ENCODE measurements at places on chromosomes 12 and 14. TPM values are rescaled to one million over a fixed set of nuclear protein-coding genes. Genes with fewer than 3 reads are reported as not detected.
A peak's percentile ranks its signal among the peaks of the same experiment; 100 is the strongest.

DNA sequence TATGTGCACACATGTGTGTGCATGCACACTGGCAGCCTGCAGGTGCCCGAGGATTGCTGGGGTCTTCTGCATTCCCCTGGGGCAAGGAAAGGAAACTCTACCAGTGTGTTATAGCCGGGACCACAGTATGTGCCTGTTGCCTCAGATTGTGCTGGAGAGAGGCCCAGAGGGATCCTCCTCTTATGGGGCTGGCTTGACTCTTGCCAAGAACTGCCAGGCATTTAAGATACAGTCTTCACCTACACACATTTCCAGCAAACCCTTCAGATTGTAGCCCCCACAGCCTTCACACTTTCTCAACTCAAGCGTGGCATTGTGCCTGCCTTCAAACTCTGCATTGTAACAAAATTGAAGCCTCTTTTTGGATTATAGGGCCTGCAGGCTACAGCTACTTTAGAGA, 176.7 kb upstream of the DYRK2 start:
- H3K36me3 ChIP-seq, result no peaks in the 10 kb centered on the region
- DNase-seq, result no peak
- H3K27me3 ChIP-seq, result no peaks in the 10 kb centered on the region
- H3K27ac ChIP-seq, result no peak overlapping the region

GRCh38 chr12:1810201-1810930, 10.0 kb upstream of the LRTM2 start:
- no peak for DNase-seq
- H3K27ac ChIP-seq, result no peak overlapping the region
- H3K27me3 ChIP-seq, result no peaks in the 10 kb centered on the region
- no peak overlapping the region for H3K4me3 ChIP-seq
- H3K4me1 ChIP-seq, result no peaks in the 10 kb centered on the region
- no peaks in the 10 kb centered on the region for H3K36me3 ChIP-seq

DNA sequence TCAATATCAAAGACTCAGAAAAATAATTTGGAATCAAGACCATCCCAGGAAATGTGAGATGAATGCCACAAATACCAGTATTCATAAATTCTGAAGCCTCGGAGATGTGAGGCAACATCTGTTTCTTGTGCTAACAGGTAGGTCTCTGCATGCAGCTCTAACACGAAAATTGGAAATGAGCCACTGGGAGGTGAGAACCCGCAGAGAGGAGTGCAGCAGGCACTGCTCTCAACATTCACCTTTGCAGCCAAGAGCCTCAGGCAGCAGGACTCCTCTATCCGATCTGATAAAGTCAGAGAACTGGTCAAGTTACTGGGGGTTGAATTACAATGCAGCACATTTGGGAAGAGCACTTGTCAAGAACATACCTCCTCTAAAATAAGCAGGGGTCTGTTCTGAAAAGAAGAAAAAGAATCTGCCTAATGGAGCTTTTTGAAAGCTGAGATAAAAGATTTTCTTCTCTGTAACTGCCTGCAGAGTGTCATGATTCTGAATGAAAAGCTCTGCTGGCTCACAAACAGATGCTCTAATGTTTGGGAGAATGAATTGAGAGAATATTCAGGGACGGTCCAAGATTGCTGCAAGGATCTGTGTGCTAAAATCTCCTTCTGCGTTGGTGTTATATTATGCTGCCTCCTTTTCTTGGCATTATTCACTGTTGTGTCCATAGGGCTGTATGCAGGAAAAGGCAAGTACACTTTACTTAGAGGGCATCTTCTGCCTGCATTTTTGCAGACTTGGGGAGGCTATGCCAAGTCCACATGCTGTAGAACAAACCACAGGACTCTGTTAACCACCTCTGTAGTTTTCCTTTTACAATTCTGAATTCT, 209.6 kb upstream of the KRR1 start:
- no peak overlapping the region for H3K4me3 ChIP-seq
- peaks cover 69% of the 10 kb centered on the region for H3K4me1 ChIP-seq
- H3K27me3 ChIP-seq, result no peaks in the 10 kb centered on the region
- H3K27ac ChIP-seq, result peak overlapping the region; percentile 56

DNA sequence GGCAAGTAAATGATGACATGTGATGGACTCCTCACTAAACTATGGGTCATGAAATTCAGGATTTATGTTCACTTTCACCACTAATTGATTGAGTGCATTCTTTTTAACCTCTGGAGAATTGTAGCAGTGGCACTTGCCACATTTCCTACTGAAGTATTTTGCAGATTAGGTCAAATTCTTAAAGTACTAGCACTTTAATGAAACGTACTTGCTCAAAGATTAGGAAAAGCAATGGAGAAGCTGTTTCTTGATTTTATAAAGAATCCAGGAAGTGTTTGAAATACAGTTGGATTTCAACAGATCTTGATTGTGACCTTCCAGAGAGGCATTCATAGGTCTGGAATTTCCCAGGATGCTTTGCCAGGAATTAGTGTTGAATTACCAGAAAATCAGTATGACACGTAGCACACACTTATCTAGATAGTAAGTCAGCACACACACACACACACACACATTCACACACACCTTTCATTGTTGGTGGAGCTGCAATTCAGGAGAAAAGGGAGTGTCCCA, 162.6 kb downstream of the MYRFL start:
- peaks cover 14% of the 10 kb centered on the region for H3K4me1 ChIP-seq
- H3K4me3 ChIP-seq, result no peak overlapping the region
- DNase-seq, result no peak
- no peak overlapping the region for H3K27ac ChIP-seq
- no peaks in the 10 kb centered on the region for H3K27me3 ChIP-seq
- H3K36me3 ChIP-seq, result no peaks in the 10 kb centered on the region

- no peak overlapping the region for H3K27ac ChIP-seq
- peaks cover 10% of the 10 kb centered on the region for H3K4me1 ChIP-seq
- H3K36me3 ChIP-seq, result peaks cover 11% of the 10 kb centered on the region
Observed at GRCh38 chr12:124490584-124491305, 76.7 kb downstream of the NCOR2 start.

DNA sequence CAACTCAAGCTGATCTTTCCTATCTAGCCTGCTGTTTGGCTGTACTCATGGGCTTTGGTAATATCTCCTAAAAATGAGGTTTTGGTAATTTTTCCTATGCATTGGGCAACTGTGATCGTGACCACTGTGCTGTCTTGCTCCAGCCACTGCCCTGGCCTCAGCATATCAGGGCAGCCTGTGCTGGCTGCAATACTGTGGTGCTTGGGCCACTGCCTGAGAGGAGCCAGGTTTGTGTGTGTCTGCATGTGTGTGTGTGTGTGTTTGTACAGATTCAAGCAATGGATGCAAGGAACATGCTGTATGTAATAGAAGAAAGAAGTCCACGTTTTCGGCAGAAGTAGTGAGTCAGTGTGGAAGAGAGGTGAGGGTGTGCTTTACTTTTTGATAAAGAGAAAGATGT, 13.0 kb downstream of the ERG28 start:
- peaks cover 44% of the 10 kb centered on the region for H3K4me1 ChIP-seq
- H3K27ac ChIP-seq, result peak overlapping the region; percentile 91

GRCh38 chr12:22276867-22277266, 57.6 kb downstream of the ST8SIA1 start:
- peaks cover 4% of the 10 kb centered on the region for H3K4me1 ChIP-seq
- H3K27ac ChIP-seq, result no peak overlapping the region
- H3K36me3 ChIP-seq, result no peaks in the 10 kb centered on the region
- no peak for DNase-seq
- no peaks in the 10 kb centered on the region for H3K27me3 ChIP-seq
- no peak overlapping the region for H3K4me3 ChIP-seq

DNA sequence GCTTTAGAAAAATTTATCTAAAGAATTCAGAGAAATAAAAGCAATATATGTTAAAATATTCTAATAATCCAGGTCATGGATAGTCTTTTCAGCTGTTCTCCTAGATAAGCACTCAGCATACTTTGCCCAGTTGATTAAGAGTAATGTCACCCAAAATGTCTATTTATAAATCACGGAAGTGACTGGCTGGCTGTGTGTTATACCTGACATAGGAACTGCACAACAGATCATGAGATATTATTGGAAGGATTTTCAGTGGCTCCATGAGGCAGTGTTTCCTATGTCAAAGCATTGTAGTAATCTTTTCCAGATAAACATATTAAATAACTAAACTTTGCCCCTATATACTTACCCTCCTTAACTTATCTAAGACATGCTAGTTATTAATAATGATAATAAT, 128.8 kb downstream of the ITPR2 start:
- no peaks in the 10 kb centered on the region for H3K4me1 ChIP-seq
- H3K27me3 ChIP-seq, result no peaks in the 10 kb centered on the region
- DNase-seq, result no peak
- no peak overlapping the region for H3K27ac ChIP-seq

GRCh38 chr12:25433024-25433423, 120.1 kb downstream of the LMNTD1 start:
- H3K36me3 ChIP-seq, result no peaks in the 10 kb centered on the region
- no peaks in the 10 kb centered on the region for H3K27me3 ChIP-seq
- H3K4me3 ChIP-seq, result no peak overlapping the region
- no peak overlapping the region for H3K27ac ChIP-seq

DNA sequence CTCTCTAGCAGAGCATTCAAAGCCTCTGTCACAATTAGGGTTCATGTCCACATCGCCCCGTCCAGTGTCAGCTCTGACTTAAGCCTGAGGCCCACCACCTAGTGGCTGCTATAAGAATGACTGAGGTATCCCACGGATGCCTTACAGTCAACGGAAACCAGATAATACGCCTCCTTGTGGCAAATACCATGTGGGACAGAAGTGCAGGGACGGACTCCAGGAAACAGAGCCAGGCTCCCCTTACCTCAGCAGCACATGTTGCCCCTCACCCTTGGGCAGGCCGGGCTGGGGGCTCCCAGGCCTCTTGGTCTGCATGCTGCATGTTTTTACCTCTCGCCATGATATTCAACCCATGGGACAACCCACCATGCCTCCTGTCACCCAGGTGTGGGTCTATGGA, 86.3 kb downstream of the VWF start:
- H3K27me3 ChIP-seq, result no peaks in the 10 kb centered on the region
- no peak overlapping the region for H3K27ac ChIP-seq
- H3K4me3 ChIP-seq, result no peak overlapping the region
- peak; percentile 10 for DNase-seq
- no peaks in the 10 kb centered on the region for H3K36me3 ChIP-seq

DNA sequence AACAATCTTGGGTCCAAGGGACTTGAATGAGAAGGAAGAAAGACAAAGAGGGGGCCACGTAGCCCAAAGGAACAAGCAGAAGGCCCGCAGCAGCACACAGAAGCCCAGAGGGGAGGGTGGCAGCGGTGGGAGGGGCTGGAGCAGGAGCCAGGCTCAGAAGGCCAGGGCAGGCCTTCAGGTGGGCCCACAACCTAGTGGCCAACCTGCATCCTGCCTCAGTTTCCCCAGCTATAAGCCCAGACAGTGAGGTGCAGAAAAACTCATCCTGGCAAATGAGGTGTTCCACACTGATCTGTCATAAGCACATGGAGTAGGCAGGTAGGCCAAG, 34.1 kb downstream of the LTBP2 start:
- H3K36me3 ChIP-seq, result no peaks in the 10 kb centered on the region
- H3K4me3 ChIP-seq, result no peak overlapping the region
- peak overlapping the region; percentile 96 for H3K27ac ChIP-seq
- H3K4me1 ChIP-seq, result peaks cover 85% of the 10 kb centered on the region
- H3K27me3 ChIP-seq, result no peaks in the 10 kb centered on the region

- no peak for DNase-seq
- no peak overlapping the region for H3K27ac ChIP-seq
- H3K36me3 ChIP-seq, result peaks cover 73% of the 10 kb centered on the region
- no peaks in the 10 kb centered on the region for H3K4me1 ChIP-seq
- no peaks in the 10 kb centered on the region for H3K27me3 ChIP-seq
Observed at GRCh38 chr12:71627438-71628002, 36.1 kb downstream of the ZFC3H1 start.

- H3K4me1 ChIP-seq, result no peaks in the 10 kb centered on the region
- peaks cover 11% of the 10 kb centered on the region for H3K36me3 ChIP-seq
- no peaks in the 10 kb centered on the region for H3K27me3 ChIP-seq
- no peak overlapping the region for H3K4me3 ChIP-seq
- no peak overlapping the region for H3K27ac ChIP-seq
Observed at GRCh38 chr14:75702616-75703261, 41.7 kb downstream of the TTLL5 start.

DNA sequence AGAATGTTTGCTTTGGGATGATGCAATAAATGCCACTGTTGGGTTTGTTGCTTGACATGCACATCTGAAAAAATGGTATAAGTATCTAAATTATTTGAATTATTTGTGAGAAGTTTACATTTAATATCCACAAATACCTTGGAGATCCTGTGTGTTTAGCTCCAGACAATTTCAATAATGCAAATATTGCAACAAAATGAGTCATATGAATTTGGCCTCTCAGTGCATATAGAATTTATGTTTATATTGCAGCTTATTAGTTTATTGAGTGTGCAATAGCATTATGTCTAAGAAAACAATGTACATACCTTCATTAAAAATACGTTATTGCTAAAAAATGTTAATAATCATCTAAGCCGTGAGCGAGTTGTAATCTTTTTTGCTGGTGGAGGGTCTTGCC, 153.3 kb downstream of the FSCB start:
- no peak for DNase-seq
- no peaks in the 10 kb centered on the region for H3K27me3 ChIP-seq
- H3K4me1 ChIP-seq, result no peaks in the 10 kb centered on the region
- H3K27ac ChIP-seq, result no peak overlapping the region
- no peaks in the 10 kb centered on the region for H3K36me3 ChIP-seq

DNA sequence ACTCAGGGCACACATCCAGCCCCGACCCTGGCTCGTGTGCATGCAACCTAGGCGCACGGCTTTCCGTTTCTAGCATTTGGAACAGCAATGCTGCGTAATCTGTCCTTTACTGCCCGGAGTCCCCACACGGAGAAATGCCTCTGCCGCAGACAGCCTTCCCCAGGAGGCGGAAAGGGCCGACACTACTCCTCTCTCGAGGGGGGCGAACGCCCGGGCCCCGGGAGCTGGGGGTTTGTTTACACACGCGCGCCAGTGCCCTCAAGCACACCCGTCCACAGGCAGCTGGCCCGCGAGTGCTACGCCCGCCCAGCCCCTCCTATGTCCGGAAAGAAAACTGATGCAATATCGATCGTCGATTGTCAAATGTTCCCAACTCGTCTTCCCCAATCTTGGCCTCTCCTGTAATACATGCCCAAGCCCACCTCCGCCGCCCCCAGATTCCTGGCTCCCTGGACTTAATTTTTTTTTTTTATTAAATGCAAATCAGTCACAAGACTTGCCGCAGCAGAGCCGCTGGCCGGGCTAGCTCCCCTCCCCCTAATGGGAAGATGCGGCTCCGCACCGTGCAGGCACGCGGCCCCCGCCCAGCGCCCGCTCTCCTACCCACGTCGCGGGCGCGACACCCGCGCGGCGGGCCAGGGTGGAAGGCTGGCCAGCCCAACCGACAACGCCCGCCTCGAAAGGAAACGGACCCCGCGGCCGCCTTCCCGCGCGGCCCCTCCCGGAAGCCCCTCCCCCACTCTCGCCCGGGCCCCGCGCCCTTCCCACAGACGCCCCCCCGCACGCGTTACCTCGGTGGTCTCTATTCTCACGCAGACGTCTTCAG, 642 bp downstream of the SLC38A2 start:
- H3K36me3 ChIP-seq, result peaks cover 43% of the 10 kb centered on the region
- DNase-seq, result peak; percentile 74
- peaks cover 32% of the 10 kb centered on the region for H3K4me1 ChIP-seq
- peak overlapping the region; percentile 76 for H3K4me3 ChIP-seq
- peak overlapping the region; percentile 96 for H3K27ac ChIP-seq

Gene HHIPL1
- 1.1 TPM for total RNA-seq

Gene SALL2
- total RNA-seq, result 22.0 TPM

Gene CRACR2A
- 1.2 TPM for total RNA-seq

Gene PRIM1
- total RNA-seq, result 7.5 TPM

All from thyroid gland (tissue), 4 donors.